ENCODE measurements at places on chromosomes 13 and 19.

DNA sequence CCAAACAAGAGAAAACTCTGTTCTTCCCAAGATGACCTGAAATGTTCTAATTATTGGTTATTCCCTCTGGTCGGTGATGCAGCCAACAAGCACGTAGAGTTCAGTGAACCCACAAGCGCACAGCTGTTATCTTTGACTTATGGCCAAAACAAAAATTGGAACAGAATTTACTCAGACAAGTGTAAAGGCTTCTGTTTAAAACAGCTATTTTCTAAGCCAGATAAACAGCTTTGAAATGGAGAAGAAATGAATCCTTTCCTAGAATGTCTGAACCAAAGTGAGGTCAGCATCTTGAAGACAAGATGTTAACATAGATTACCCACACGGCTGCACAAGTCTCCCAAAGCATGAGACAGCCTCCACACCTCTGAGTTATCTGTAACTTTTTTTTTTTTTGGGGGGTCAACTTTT, 669.2 kb downstream of the DIAPH3 start:
- no peak for DNase-seq

GRCh38 chr13:106473154-106473553, 62.3 kb downstream of the EFNB2 start:
- DNase-seq: no peak

- no peak for DNase-seq
These were observed 214.1 kb upstream of the UFM1 start for GRCh38 chr13:38135592-38135991.

- DNase-seq: no peak
These were observed 345.3 kb downstream of the TEX29 start for GRCh38 chr13:111665691-111666095.

DNA sequence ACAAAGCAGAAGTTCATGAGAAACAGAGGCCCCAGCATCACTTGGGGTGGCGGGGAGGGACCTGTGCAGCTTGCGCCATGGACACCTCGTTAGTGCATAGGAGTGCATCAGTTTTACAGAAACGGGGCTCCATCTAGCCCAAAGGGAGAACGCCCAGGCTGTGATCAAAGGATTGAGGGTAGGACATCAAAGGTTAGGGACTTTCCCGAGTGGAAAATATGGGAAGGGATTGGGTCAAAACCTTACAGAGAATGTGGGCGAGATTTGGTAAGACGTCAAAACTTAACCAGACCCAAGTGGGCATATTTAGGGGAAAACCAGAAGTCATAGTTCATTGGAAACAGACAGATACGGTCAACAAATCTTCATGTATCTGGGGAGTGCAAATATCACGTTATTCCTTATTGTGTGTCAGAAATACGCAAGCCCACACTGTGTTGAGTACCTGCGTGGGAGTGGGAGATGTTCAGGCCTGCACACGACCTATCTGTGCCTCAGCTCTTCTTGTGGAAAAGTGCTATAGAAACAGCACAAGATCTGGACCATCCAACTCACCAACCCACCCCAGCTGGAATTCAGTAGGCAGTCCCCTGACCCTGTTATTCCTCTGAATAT, 9.4 kb upstream of the GRAMD1A start:
- no peak for DNase-seq

- DNase-seq: no peak
These were observed 24.5 kb downstream of the PTPRS start for GRCh38 chr19:5316138-5316537.

GRCh38 chr19:33472691-33473652, 48.6 kb downstream of the PEPD start:
- no peak for DNase-seq
